ENCODE measurements at places on chromosomes 16 and 17.

DNA sequence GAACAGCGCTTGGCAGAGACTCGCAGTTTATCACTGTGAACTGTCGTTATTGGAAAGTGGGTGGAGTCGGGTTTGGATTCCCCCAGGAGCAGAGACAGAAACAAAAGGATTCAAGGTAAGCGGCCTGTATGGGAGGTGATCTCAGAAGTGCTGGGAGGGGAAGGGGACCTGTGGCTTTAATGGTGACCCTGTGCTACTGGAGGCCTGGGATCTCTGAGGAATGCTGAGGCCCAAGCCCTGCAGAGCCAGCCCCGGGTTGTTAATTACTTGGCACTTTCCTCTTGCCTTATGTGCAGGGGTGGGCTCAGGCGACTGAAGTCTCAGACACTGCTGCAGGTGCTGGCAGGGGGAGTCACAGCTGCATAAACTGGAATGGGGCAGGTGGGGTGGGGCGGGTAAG lies 27.4 kb downstream of the IRF8 start:
- DNase-seq = no peak

DNA sequence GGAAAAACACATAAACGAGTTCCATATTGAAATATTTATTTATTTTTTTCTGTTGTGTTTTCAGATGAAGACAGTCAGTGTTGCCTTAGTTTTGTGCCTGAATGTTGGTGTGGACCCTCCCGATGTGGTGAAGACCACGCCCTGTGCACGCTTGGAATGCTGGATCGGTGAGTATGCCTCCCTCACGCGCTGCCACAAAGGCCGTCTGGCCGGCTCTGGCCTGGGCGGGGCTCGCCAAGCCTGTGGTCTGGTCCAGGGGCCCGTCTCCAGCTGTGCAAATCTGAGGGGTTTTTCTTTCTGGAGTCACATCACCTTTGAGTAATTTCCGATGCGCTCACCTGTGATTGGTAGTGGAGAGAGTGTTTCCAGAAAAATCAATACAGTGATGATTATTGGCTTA lies 81.0 kb downstream of the RPTOR start:
- no peak for DNase-seq

DNA sequence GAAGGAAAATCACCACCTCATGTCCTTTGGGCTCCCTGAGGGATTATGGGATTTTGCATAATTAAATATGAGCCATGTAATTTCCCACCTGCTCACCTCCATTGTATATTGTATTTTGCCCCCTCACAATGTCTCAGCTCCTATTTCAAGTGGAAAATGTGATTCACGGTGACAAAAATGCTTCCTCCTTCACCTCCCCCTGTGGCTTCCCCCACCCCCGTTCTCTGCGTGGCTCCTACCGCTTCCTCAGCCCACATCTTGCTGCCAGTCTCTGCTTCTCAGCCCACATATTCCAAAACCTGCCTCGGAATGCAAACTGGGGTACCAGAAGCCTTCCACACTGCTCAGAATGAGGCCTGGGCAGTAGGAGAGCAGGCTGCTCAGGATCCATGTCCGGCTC lies 394.5 kb upstream of the C16orf82 start:
- no peak for DNase-seq

DNA sequence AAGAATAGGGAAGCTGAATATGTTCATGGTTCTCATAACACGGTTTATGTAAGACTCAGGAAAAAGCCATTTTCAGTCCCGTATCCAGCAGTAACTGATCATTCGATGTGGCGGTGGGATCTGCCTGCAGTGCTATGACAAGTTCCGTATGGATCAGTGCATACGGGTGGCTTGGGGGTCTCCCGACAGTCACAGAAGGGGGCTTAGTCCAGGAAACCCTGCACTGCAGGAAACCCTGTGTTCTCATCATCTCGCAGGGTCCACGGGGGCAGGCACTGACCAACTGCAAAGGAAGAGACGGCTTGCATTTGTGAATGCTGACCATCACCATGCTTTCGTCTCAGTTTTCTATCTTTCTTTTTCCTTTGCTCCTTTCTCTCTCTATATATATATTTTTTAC lies 7.7 kb downstream of the MTHFSD start:
- DNase-seq = no peak

- no peak for DNase-seq
Measured at GRCh38 chr17:47266782-47267181, 13.2 kb downstream of the ITGB3 start.

GRCh38 chr17:48100591-48101011 lies 677 bp downstream of the CBX1 start:
- no peak for DNase-seq

DNA sequence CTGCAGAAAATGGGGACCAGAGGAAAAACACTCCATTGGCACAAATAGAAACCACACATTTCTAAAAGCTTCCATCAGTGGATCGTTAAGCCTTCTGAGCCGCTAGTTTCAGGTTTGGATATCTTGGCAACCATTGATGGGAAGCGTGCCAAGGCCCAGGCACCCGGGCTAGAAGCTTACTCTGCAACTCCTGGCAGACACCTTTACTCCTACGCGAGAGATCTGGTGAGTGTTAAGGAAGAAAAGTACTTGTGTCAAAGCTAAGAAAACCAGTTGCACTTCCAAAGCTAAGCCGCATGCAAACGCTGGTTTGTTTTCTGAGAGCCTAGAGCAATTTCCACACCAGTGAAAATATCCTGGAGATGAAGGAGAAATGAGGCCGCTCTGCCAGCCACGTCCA lies 472.4 kb downstream of the PMP22 start:
- DNase-seq = no peak
